Activated T-helper 2 cell treated with anti-CD3 and anti-CD28 coated beads, Interferon-gamma antibody, Interleukin-2, Interleukin-4, amounts not matched to agents 10 μg/mL and 5 μg/mL and 100 μg/mL, durations not matched to agents 14 hours and 24 hours and 36 hours (primary cell): ENCODE measurements at places on chromosomes 4 and X. TPM values are rescaled to one million over a fixed set of nuclear protein-coding genes. Genes with fewer than 3 reads are reported as not detected.

The FIP1L1 gene
- total RNA-seq, result 95.0 and 99.2 TPM in 2 replicates

The EDA gene
- 0.57 TPM in 2 replicates for total RNA-seq

The GDPD2 gene
- total RNA-seq, result 0.21 and 0.28 TPM in 2 replicates

The UGT2B15 gene
- total RNA-seq, result not detected in 2 replicates

The PRRG3 gene
- not detected in 2 replicates for total RNA-seq

The USP9X gene
- total RNA-seq, result 53.4 and 54.4 TPM in 2 replicates

The NSG1 gene
- not detected in 2 replicates for total RNA-seq

The MAGEB17 gene
- total RNA-seq, result not detected in 2 replicates

The LUZP4 gene
- not detected in 2 replicates for total RNA-seq

The UNC5C gene
- 0.11 and 0.14 TPM in 2 replicates for total RNA-seq

The TLR6 gene
- total RNA-seq, result 0.37 and 0.48 TPM in 2 replicates

DNA sequence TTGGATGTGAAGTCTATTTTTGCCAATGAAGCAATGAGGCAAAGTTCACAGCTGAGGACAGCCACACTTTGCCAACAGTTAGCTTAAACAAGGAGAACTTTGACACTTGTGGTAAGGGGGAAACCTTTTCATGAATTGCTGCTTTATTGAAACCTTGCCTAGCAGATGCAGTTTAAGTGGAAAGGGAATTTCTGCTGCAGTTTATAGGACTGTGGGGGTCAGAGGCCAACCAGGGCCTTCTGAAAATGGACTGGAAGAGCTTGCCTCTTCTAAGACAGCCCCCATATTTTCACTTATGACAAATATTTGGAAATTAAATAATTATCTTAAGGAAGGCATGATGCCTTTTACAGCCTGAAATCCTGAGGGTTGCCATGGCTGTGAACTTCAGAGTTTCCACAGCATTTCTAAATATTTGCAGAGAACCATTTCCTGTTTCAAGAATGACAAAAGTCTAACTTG lies 550.3 kb downstream of the RAB28 start:
- H3K27ac ChIP-seq, result no peak overlapping the region
- H3K4me3 ChIP-seq, result no peak overlapping the region
- H3K4me1 ChIP-seq, result no peaks in the 10 kb centered on the region

DNA sequence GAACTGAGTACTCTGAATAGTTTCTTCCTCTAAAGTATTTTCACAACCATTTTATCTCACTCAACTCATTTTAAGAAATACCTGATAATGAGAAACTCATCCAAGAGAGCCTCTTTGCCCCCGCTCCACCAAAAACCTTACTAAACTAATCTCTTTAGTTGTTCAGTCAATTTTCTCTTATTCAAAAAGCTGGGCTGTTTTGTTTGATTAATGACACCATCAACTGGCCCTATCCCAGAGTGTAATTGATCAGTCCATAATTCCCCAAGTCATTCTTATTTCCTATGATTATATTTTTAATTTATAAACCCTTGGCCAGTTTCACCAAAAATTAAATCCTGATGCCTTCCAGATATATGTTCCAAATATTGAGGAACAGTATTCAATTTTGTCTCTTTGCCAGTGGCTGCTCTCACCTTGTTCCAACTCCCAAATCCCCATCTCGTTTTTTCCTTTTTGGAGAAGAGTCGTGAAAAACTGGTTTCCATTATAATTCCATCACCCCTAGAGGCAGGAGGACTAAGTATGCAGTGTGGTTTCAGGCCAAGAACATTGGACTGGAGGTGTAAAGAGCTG lies 10.4 kb downstream of the LIMCH1 start:
- H3K4me3 ChIP-seq, result no peak overlapping the region
- DNase-seq, result no peak
- H3K4me1 ChIP-seq, result no peaks in the 10 kb centered on the region
- H3K27me3 ChIP-seq, result no peaks in the 10 kb centered on the region

DNA sequence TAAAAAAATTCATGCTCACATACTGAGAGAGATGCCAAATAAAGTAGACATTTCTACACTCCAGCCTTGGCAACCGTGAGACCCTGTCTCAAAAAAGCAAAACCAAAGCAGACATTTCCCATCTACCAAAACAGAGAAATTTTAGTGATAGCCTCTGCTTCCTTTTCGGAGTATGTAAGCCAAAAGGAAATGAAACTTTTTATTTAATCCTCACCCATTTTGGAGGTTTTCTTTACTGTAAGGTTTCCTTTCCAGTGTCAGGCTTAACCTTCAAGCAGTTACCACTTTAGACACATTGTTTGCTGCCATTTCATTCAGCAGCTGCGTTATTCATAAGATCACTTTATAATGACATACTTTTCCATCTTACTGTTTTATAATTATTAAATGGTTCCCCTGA lies 15.9 kb downstream of the ADD1 start:
- no peak overlapping the region for H3K4me3 ChIP-seq
- H3K27me3 ChIP-seq, result no peaks in the 10 kb centered on the region
- peaks cover 57% of the 10 kb centered on the region for H3K4me1 ChIP-seq

GRCh38 chr4:40395908-40396793 lies 61.0 kb downstream of the CHRNA9 start:
- H3K4me3 ChIP-seq, result no peak overlapping the region
- DNase-seq, result no peak
- no peaks in the 10 kb centered on the region for H3K36me3 ChIP-seq
- H3K27me3 ChIP-seq, result peaks cover 5% of the 10 kb centered on the region

DNA sequence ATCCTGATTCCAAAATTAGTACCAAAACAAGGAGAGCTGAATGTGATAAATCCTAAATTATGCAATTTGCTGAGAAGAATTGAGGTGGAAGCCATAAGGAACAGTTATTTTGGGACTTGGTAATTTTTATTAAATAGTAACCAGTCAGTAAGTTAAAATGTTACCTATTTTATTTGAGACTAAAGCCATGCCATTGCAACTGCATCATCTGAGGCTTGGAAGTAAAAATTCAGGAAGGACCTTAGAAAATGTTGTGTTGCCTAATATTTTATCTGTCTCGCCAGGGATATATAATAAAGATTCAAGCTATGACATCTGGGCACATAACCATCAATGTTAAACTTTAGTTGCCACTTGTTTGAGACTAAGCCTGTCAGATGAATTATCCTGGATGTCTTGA lies 341.3 kb upstream of the MAGEB16 start:
- no peaks in the 10 kb centered on the region for H3K4me1 ChIP-seq
- H3K27ac ChIP-seq, result no peak overlapping the region
- no peak for DNase-seq
- H3K4me3 ChIP-seq, result no peak overlapping the region

- H3K27me3 ChIP-seq, result no peaks in the 10 kb centered on the region
- DNase-seq, result no peak
- peaks cover 5% of the 10 kb centered on the region for H3K36me3 ChIP-seq
- H3K27ac ChIP-seq, result no peak overlapping the region
Measured at GRCh38 chr4:106273831-106274230, 42.2 kb downstream of the TBCK start.

DNA sequence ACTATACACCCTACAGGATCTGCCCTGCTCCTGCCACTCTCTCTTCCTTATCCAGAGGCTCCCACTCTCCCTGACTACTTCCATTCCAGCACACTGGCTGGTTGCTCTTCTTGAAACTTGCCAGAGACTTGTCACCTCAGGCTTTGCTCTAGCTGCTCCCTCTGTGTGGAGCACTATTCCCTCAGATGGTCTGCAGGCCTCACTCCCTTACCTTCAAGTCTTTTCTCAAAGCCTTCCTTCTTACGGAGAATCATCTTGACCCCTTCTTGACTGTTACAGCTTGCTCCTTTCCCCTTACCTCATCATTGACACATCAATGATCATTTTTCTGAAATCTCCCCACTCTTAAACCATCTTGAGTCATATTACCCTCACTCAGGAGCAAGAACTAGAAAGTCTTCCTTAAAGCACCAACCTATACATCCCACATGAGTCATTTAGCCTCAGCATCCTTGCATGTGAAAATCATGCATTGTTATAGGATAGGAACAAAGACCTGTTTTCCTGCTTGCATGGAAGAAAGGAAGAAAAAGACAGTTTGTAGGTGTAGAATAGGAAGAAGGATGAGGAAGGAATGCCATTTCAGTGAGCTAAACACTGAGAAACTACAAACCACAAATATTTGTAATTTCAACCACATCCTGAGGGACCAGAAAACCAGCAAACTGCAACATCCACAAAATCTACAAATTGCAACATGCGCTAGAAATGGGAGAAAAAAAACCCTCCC lies 55.7 kb downstream of the ANTXR2 start:
- H3K36me3 ChIP-seq, result peaks cover 19% of the 10 kb centered on the region
- peaks cover 5% of the 10 kb centered on the region for H3K4me1 ChIP-seq
- no peaks in the 10 kb centered on the region for H3K27me3 ChIP-seq
- DNase-seq, result no peak

GRCh38 chr4:113633467-113633866 lies 128.1 kb downstream of the CAMK2D start:
- no peak overlapping the region for H3K4me3 ChIP-seq
- H3K36me3 ChIP-seq, result peaks cover 22% of the 10 kb centered on the region
- H3K27ac ChIP-seq, result no peak overlapping the region
- H3K27me3 ChIP-seq, result no peaks in the 10 kb centered on the region

DNA sequence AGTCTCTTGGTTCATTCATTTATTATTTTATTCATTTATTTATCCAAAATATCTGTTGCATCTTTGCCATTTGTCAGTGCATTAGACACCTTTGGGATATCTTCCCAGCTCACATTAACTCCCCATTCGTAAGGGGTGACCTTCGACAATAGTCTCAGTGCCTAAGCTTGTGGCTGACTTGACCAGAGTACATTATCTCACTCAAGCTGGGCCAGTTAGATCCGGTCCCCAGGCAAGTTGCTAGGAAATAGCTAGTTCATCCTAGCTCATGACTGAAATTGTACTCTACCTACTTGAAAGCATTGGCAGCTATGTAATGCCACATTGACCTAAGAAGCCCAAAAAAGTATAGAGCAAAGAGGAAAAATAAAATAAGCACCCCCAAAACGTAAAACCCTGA lies 165.3 kb downstream of the FBXO8 start:
- peaks cover 5% of the 10 kb centered on the region for H3K27me3 ChIP-seq
- H3K4me1 ChIP-seq, result peaks cover 4% of the 10 kb centered on the region
- H3K36me3 ChIP-seq, result no peaks in the 10 kb centered on the region
- DNase-seq, result no peak
- no peak overlapping the region for H3K4me3 ChIP-seq

- peaks cover 6% of the 10 kb centered on the region for H3K27me3 ChIP-seq
- peaks cover 5% of the 10 kb centered on the region for H3K4me1 ChIP-seq
- no peak overlapping the region for H3K4me3 ChIP-seq
- no peaks in the 10 kb centered on the region for H3K36me3 ChIP-seq
- DNase-seq, result no peak
Measured at GRCh38 chrX:101370888-101371504, 15.0 kb downstream of the BTK start.

- H3K4me3 ChIP-seq, result no peak overlapping the region
- H3K36me3 ChIP-seq, result no peaks in the 10 kb centered on the region
- no peaks in the 10 kb centered on the region for H3K27me3 ChIP-seq
Measured at GRCh38 chr4:6290769-6291547, 21.3 kb downstream of the WFS1 start.

- H3K4me3 ChIP-seq, result no peak overlapping the region
- DNase-seq, result no peak
- H3K4me1 ChIP-seq, result peaks cover 7% of the 10 kb centered on the region
- no peak overlapping the region for H3K27ac ChIP-seq
Measured at GRCh38 chr4:185318679-185319078, 77.0 kb downstream of the LRP2BP start.

DNA sequence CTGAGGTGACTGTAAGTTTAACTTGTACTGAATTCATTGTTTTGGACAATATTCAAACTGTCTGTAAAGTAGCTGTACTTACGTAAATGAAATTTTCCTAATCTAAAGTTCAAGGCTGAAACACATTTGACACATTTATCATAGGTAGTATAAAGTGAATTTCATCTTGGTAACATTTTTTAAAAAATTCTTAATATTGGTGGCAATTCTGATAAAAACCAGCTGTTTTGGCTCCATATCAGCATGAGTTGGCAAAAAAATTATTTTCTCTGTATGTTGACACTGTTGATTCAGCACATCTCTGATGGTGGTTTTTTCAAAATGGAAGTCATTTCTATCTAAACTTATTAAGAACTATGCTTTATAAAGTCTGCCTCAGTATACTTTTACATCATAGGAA lies 30.9 kb downstream of the CXorf58 start:
- H3K4me1 ChIP-seq, result no peaks in the 10 kb centered on the region
- no peak overlapping the region for H3K27ac ChIP-seq
- H3K27me3 ChIP-seq, result no peaks in the 10 kb centered on the region
- DNase-seq, result no peak
- H3K4me3 ChIP-seq, result no peak overlapping the region

GRCh38 chr4:145545538-145546174 lies 64.0 kb downstream of the SMAD1 start:
- H3K4me1 ChIP-seq, result peaks cover 1% of the 10 kb centered on the region
- no peaks in the 10 kb centered on the region for H3K36me3 ChIP-seq
- H3K27me3 ChIP-seq, result no peaks in the 10 kb centered on the region

GRCh38 chr4:179285696-179286095 lies 1843.5 kb upstream of the AGA start:
- H3K4me1 ChIP-seq, result no peaks in the 10 kb centered on the region
- H3K4me3 ChIP-seq, result no peak overlapping the region
- no peak for DNase-seq
- no peaks in the 10 kb centered on the region for H3K27me3 ChIP-seq

DNA sequence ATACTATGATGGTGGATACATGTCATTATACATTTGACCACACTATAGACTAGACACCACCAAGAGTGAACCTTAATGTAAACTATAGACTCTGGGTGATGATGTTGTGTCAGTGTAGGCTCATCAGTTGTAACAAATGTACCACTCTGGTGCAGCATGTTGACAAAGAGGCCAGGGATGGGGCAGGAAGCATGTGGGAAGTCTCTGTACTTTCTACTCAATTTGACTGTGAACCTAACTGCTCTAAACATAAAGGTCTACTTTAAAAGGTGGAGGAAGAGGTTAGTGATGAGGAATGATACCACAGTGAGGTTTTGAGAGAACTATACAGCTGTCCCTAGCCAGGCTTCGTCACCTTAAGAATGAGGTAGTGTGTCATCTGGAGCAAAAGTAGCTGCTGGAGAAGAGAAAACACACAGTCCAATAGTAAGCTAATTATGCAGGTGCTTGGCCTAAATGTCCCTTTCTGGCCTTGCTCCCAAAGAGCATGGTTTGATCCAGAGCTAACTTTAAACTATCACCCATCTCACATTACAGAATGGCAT lies 38.4 kb downstream of the GRSF1 start:
- peaks cover 5% of the 10 kb centered on the region for H3K36me3 ChIP-seq
- H3K27ac ChIP-seq, result peak overlapping the region; percentile 59
- H3K27me3 ChIP-seq, result no peaks in the 10 kb centered on the region
- H3K4me1 ChIP-seq, result peaks cover 20% of the 10 kb centered on the region
- DNase-seq, result no peak
- no peak overlapping the region for H3K4me3 ChIP-seq

GRCh38 chr4:8761167-8761823 lies 110.3 kb downstream of the HMX1 start:
- H3K27me3 ChIP-seq, result no peaks in the 10 kb centered on the region
- no peak overlapping the region for H3K27ac ChIP-seq
- no peak for DNase-seq

DNA sequence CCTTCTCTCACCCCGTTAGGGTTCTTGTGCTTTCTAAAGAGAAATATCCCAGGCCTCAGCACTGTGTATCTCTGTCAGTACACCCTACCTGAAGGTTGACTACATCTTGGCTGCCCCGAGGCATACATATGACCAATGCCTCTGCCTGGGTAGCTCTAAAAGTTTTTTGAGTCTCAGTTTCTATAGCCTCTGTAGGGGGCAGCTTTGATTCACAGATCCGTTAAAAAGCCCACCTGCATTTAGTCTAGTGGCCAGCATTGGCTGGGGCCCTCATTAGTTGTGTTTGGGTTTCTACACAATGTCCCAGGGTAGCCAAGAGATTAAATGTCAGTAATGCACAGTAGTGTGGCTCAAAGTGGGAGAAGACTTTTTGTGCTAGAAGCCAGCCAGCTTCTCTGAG lies 151.1 kb downstream of the CFAP299 start:
- peaks cover 7% of the 10 kb centered on the region for H3K36me3 ChIP-seq
- peaks cover 4% of the 10 kb centered on the region for H3K27me3 ChIP-seq
- H3K4me1 ChIP-seq, result peaks cover 6% of the 10 kb centered on the region
- H3K4me3 ChIP-seq, result no peak overlapping the region
- no peak overlapping the region for H3K27ac ChIP-seq
